ENCODE measurements at places on chromosomes 3 and 15.

DNA sequence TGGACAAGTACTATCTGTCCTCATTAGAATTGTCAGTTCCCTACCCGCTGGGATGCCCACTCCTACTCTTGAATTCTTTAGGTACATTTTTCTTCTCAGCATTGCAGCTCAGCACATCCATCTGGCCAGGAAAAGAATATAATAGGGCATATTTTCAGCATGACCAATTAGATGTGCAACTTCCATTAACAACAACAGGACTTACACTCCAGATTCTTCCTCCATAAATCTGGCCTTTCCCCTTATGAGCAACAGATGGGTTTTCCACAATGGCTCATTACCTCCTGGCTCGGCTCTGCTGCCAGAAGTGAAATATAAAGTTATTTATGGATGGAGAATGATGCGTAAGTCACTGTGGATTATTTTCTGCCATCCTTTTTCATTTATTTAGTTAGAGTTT lies 443.8 kb upstream of the TGFBR2 start:
- no peak for DNase-seq

DNA sequence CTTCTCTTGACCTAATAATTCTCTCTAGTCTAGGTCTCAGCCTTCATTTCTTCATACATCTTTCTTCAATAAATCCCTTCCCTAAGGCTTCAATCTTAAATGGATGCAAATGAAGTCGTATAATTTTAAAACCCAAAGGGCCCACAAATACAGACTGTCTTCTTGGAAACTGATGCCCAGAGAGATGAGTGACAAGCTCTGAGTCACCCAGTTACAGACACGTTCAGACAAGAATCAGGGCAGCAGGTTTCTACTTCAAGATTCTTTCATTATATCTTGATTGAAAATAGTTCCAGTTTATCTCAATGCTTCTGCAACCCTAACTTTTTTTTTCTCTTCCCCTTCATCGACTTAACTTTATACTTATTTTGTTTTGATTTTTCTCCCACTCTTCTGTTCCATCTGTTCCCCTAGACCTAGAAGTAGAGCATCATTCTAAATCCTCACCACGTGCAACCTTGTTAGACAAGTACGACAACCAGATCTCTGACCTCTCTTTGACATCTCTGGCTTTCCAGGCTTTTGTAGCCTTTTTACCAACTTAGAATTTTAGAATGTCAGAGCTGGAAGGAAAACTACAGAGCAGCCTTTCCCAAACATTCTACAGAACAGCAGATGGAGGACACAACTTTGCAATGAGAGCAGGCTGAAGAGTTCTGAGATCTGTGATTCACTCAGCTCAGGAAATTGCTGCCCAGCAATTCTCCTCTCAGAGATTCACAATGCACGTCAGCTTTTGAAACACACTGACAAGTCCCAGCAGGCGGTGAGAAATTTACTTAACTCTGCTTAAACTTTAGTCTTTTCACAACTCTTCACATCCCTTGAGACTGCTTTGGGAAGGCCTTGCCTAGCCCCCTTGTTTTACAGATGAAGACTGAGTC lies 25.3 kb downstream of the NCEH1 start:
- no peak for DNase-seq

GRCh38 chr15:78339559-78339958 lies 594 bp upstream of the CRABP1 start:
- no peak for DNase-seq

DNA sequence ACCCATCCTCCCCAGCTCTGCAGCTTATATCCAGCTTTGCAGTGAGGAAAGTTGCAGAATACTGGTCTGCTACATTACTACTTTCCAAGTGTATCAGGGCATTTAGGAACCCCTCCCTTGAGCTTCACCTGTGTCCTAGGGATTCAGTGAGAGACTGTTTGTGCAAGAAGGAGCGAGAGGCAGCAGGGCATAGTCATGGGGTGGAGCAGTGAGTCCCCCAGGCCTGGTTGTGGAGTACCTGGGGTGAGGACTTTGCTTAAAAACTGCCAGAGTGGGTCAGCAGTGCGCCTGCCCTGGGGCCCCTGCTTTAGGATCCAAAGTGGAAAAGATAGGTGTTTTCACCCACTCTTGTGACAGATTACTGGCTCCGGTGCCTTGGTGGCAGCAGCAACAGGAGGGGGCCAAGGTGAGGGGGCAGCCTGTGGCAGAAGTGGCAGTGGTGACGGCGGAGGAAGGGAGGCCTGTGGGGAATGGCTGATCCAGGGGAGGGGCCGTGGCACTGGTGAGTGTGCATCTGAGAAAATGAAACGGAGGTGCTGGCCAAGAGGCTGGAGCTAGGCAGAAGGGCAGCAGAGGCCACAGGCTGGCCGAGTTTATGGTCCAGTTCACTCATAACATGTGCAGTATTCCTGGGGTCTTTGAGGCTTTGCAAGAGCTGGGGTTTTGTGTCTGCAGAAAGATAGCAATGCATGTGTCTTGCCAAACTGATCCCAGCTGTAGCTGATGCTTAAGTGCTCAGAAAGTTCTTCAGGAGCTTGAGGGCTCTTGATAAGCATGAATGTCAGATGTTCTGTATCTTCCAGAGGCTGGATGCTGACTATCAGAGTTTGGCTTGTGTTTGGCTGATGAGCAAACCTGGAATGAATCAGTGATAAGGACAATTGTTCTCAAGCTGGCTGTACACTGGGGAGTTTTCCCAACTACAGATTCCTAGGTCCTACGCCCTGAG lies 43.4 kb downstream of the GOLGA6A start:
- DNase-seq, result no peak

GRCh38 chr15:68557469-68558317 lies 21.1 kb upstream of the CORO2B start:
- DNase-seq, result no peak

- DNase-seq, result no peak
Observed at GRCh38 chr3:136247855-136248590, 2.1 kb upstream of the PCCB start.

DNA sequence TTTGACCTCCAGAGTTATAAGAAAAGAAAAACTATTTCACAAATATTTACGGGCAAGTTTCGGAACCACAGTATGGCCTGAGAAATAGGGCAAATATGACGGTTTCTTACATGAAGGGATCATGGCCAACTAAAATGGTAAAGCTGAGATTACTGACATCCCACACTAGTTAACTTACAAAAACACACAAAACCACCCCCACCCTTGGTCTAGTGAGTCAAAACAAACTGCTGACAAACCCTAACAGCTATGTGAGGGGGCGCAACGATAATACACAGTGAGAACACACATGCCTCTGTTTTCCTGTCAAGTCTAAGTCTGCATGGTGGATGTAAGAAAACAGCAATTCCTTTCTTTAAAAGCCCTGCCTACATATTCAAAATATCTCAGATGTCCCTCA lies 32.3 kb downstream of the CBLB start:
- no peak for DNase-seq

GRCh38 chr3:196634829-196635228 lies 4.7 kb upstream of the NRROS start:
- DNase-seq, result no peak

DNA sequence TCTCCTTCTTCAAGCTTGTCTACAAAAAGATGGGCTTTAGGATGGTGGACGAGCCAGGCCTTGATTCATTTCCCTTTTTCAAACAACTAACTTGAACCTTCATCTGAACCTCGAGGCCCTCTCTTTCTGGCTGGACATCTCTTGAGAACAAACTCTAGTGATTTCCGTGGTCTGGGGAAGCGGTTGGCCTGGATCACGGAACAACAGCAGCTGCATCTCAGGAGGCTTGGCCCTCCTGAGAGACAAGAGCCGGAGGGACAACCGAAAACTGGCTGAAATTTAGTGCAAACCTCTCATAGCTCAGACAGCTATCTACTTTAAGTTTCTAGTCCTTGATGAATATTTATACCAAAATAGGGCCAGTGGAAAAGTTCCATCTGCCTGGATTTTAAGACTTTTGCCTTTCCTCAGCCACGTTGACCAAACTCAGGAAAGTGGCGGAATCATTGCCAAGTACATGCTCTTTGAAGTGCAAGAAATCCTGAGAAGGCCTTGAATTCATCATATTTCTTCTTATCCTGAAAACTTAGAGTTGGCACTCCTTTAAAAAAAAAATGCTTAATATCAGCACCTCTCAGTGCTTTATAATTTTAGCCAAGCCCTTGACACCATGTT lies 14.5 kb downstream of the LMCD1 start:
- no peak for DNase-seq

DNA sequence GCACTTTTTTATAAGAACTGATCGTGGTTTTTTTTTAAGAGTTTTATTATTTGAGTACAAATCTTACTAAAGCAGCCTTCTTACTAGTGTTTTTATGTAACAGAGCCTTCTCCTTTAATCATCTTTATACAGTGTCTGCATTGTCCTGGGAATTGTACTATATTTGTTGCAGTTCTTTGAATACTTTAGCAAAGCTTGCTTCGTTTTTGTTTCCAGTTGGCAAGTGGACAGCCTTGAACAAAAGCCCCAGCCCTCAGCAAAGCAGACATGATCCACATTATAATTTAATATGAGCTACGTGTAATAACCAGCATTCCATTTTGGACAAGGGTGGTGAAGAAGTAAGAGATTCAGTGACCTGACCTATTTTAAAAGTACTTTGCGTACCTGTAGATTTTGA lies 112.2 kb upstream of the FLNB start:
- DNase-seq, result no peak

- DNase-seq, result no peak
Observed at GRCh38 chr3:118931996-118932395, 102.7 kb downstream of the IGSF11 start.

- no peak for DNase-seq
Observed at GRCh38 chr3:151200586-151200985, 2.4 kb downstream of the GPR171 start.

DNA sequence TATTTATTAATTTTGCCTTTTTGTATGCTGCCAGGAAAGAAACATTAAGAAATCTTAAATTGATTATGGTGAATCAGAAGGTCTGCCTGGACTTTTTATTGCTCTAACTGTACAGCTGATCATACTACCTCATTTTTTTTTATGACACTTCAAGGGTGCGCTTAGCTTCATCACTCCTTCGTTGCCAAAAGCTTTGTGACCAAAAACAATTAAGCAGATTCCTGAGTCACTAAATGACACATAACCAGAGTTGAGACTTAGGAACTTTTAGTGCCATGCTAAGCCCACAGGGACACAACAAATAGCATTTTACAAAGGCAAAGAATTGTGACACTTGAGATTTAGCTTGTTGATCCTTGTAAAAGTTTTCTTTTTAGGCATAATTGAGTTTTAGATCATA lies 4.9 kb downstream of the ADIPOQ start:
- DNase-seq, result no peak

All from HEK293T (cell line).